ENCODE measurements at places on chromosomes 6 and 20. TPM values are rescaled to one million over a fixed set of nuclear protein-coding genes. Genes with fewer than 3 reads are reported as not detected.
A peak's percentile ranks its signal among the peaks of the same experiment; 100 is the strongest.

DNA sequence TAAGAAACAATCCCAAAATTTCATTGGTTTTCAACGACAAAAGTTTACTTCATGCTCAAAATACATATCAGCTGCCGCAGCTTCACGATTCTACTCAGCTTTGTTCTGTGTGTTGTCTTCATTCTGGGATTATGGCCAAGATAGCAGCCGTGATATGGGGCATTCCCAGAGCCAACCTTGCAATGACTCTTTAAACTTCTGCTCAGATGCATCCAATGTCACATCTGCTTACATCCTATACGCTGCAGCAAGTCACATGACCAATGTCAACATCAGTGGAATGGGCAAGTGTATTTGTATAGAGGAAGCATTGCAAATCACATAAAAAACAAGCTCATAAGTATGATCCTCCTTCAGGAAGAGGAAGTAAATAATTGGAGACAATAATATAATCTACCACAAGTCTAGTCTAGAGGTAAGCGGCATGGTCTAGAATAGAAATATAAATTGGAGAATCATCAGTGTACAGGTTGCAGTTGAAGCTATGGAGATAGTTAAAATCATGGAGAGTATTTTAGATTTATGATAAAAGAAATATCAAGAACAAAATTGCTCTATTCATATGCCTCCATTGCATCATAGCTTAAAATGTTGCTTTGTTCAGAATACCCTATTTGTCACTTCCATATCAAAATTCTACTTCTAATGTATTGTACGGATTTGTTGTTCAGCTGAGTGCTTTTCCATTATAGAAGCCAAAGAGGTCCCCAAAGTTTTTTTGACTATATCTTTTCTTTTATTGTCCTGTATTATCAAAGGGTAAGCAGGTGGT is 7.2 kb upstream of the C6orf141 start:
- no peak for DNase-seq

DNA sequence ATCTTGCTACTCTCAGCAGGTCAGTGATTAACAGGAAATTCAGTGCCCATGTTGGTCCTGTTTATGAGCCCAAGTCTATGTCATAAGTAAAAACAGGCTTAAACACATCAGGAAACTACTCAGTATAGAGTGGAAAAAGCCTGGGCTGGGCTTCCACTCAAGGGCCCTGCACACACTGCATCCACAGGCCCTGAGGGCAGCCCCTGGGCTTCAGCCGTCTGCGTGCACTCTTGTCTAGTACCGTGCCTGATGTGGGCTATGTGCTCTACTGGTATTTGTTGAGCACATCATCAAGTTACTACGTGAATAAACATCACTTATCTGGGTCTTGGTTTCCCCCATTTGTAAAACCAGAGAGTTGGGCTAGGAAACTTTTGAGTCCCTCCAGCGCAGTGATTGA is 135.2 kb downstream of the PACRG start:
- no peak for DNase-seq

- no peak for DNase-seq
Observed at GRCh38 chr6:133957780-133958242, 4.8 kb downstream of the TBPL1 start.

DNA sequence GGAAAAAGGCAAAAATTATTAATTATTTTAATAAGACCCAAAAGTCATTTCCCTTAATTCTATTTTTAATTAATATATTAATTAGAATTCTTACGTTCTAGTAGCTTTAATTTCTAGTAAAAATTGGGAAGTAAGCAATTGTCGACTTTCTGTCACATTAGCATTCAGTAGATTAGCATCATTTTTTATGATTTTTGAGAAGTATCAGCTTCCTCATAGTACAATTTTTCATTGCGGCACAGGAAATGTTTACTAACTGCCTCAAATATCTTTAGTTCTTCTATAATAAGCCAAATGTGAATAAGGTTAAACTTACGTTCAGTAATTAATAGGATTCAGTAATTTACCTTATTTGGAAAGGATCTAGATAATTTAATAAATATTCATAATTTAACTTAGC is 687.4 kb downstream of the EPM2A start:
- DNase-seq: no peak

DNA sequence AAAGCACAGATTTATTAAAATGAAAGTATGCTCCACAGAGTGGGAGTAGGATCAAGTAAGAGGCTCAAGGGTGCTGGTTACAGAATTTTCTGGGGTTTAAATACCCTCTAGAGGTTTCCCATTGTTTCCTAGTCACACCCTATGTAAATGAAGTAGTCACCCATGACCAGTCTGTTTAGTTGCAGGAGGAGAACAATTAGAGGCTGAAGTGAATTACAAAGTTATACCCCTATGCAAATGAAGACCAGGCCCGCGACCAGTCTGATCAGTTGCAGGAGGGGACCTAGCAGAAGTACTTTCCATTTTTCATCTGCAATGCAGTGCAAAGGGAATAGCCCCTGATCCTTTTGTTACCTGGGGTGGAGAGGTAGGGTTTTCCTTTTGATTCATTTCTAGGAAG is 11.8 kb upstream of the FILIP1 start:
- no peak for DNase-seq

GRCh38 chr6:36141091-36141490 is 10.8 kb downstream of the MAPK13 start:
- DNase-seq: no peak

GRCh38 chr6:135412761-135413160 is 84.8 kb downstream of the AHI1 start:
- DNase-seq: peak; percentile 12

DNA sequence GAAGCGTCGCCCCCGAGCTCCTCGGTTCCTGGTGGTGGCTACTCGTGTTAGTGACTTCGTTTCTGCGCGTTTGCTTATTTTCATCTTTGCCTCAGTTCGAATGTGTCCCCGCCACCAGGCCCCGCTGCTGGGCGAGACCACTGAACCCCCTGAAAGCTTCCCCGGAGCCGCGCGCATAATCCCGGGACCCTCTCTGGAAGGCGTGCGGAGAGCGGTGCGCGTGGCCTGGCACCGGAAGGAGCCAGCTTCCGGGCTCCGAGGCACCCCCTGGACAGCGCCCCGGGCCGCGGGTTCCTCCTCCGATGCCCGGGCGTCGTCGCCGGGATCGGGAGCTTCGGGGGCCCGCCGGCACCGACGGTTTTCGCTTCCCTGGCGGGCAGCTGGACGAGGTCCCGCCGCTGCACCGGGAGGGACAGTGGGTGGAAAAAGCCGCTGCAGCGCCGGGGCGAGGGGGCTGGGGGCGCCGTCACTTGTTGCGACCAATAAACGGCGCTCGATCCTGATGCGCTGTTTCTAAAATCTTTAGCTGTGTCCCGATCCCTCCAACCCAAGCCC is 643 bp upstream of the SLC35D3 start:
- DNase-seq: no peak

GRCh38 chr6:13913226-13914001 is 11.3 kb upstream of the RNF182 start:
- DNase-seq: no peak

DNA sequence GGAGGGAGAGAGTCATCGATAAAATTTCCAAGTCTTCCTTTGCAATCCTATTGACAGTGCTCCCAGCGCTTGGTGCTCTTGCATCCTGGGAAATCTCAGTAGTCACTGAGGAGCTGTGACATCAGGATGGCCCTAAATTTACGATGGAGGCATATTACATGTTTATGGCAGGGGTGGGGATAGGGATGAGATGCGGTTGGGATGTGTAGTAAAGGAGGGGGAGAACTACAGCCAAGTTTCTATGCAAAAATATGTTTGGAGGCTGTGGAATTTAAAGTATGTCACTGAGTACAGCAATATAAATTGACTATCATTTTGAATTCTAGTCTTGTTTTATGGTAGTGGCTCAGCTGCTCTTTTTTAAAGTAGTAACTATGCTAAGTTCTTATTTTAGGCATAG is 544.9 kb downstream of the PKHD1 start:
- no peak for DNase-seq

DNA sequence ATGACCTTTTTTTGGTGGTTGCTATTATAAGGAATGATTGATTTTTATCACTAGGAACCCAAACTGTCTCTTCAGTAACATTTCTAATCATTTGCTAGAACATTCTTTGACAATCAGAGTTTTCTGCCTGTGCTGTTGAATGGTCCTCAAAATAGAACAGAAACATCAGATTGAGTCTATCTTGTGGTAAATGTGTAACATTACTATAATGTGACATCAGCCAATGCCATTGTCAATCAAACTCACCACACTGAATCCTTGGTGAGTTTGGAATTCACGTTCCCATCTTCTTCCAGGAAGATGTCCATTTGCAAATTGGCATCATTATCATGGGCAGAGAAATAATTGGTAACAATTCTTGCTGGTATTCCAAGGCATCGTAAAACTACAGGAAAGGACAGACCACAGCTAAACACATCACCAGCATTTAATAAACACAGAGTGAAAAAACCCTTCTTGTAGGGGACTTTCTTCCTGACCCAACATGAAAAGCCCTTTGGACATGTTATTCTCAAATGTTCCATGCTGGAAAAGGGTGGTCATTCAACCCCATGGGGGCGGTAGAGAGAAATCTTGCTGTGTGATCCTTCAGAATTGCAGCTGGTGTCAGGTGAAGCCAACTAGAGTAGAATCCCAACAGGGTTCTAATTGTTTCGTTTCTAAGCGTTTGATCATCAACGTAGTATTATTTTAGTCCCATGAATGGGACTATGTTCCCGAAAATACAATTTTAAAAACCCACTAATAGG is 98.5 kb downstream of the F13A1 start:
- no peak for DNase-seq

GRCh38 chr6:77095936-77096627 is 367.2 kb downstream of the HTR1B start:
- DNase-seq: no peak

GRCh38 chr6:155270561-155271091 is 6.8 kb downstream of the CLDN20 start:
- DNase-seq: no peak

DNA sequence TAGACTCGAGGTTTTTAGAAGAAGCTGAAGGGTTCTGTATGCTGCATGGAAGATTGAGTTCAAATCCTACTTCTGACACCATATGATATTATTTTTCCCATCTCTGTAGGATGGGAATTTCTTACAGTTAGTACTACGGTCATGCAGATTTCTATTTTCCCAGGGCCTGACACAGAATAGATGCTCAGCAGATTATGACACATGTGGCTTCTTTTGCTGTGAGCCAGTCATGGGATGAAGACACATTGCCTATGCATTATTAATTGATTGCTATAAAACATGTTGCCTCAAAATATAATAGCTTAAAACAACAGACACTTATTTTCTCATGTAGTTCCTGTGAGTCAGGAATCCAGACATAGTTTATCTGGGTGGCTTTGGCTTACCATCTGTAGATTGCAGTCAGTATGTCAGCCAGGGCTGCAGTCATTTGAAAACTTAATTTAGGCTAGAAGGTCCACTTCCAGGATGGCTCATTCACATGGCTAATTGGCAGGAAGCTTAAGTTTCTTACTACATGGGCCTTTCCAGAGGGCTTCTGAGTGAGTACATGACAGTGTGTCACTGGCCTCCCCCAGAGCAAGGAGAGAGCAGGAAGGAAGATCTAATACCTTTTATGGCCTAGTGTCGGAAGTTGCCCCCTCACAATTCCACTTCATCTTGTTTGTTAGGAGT is 29.5 kb downstream of the TOP1 start:
- peak; percentile 58 for DNase-seq

Gene TMEM74B
- not detected for polyA plus RNA-seq

Gene AK9
- 3.8 TPM for polyA plus RNA-seq

Gene RAD21L1
- 0.16 TPM for polyA plus RNA-seq

Gene IPCEF1
- 0.03 TPM for polyA plus RNA-seq

Gene TFAP2A
- polyA plus RNA-seq: 0.05 TPM

Gene HLA-DPA1
- polyA plus RNA-seq: 9.1 TPM
